Activated T-helper 9 cell treated with anti-CD3 and anti-CD28 coated beads, Interleukin-2, amount 50 U/mL, for 16 hours (primary cell): ENCODE measurements at places on chromosomes 6 and 20.

GRCh38 chr20:32527052-32527446, 58.1 kb downstream of the NOL4L start:
- DNase-seq = no peak

GRCh38 chr6:159665868-159666635, 27.0 kb downstream of the SOD2 start:
- DNase-seq = no peak

GRCh38 chr20:41956338-41957074, 338.3 kb upstream of the CHD6 start:
- DNase-seq = no peak

DNA sequence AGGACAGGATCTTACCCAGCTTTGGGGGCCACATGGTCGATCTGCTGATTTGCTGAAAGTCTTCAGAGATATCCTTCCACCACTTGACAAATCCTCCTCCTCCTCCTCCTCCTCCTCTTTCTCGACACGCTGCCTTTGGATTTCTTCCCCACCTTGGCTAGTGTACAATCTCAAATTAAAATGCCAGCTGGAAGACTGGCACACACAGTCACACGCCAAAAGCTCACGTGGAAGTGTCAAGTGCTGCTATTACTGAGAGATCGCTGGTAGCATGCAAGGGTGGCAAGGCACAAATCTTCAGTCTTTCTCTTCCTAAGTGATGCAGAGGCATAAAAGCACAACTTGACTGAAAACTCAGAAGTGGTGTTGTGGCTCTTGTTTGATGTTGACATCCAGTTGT, 35.3 kb downstream of the GPR6 start:
- no peak for DNase-seq
